ENCODE measurements at places on chromosomes 11 and 22. TPM values are rescaled to one million over a fixed set of nuclear protein-coding genes. Genes with fewer than 3 reads are reported as not detected.

PRRG4 gene
- total RNA-seq: under 0.01 TPM

OR2AG1 gene
- total RNA-seq: not detected

CNTF gene
- 1.2 TPM for total RNA-seq

PDE2A gene
- total RNA-seq: 0.18 TPM

TPH1 gene
- 0.09 TPM for total RNA-seq

C22orf31 gene
- total RNA-seq: 0.14 TPM

MRGPRF gene
- total RNA-seq: 29.9 TPM

OR8G1 gene
- total RNA-seq: not detected

AP5B1 gene
- total RNA-seq: 5.5 TPM

PKP3 gene
- total RNA-seq: 1.6 TPM

C11orf87 gene
- not detected for total RNA-seq

All from smooth muscle cell of bladder (primary cell).